CD4-positive, alpha-beta T cell (primary cell): ENCODE measurements at places on chromosomes 5 and 9. TPM values are rescaled to one million over a fixed set of nuclear protein-coding genes. Genes with fewer than 3 reads are reported as not detected.

Gene CAMK2A
- 0.05 TPM for total RNA-seq

Gene ERAP2
- 56.6 TPM for total RNA-seq

Gene IDNK
- 5.4 TPM for total RNA-seq

Gene PHF24
- total RNA-seq: not detected

GRCh38 chr5:147689426-147689825 lies 93.1 kb downstream of the JAKMIP2 start:
- no peak overlapping the region for H3K27ac ChIP-seq
- no peak for DNase-seq
- no peaks in the 10 kb centered on the region for H3K27me3 ChIP-seq
- no peaks in the 10 kb centered on the region for H3K4me1 ChIP-seq

GRCh38 chr9:105306351-105307140 lies 62.1 kb downstream of the SLC44A1 start:
- no peak for DNase-seq
- no peak overlapping the region for H3K4me3 ChIP-seq
- H3K27ac ChIP-seq: no peak overlapping the region
- no peaks in the 10 kb centered on the region for H3K27me3 ChIP-seq
- no peaks in the 10 kb centered on the region for H3K4me1 ChIP-seq

DNA sequence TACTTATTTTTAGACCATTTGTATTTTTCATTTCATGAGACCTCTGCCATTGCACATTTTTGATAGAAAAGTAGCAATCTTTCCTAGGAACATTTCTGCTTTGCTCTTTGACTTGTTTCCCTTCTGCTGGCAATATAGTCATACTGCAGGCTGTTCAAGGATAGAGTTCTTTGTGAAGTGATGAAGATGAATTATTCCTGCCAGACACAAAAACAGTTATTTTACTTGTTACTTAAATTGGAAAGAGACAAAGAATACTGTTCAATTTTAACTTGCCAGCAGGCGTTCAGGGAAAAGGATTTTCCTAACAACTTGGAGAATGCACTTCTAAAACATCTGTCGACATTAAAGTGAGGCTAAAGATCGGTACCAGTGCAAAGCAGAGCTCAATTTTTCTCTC lies 251.7 kb upstream of the ACTBL2 start:
- no peaks in the 10 kb centered on the region for H3K27me3 ChIP-seq
- H3K27ac ChIP-seq: no peak overlapping the region
- H3K4me1 ChIP-seq: no peaks in the 10 kb centered on the region
- H3K36me3 ChIP-seq: no peaks in the 10 kb centered on the region
- H3K4me3 ChIP-seq: no peak overlapping the region

GRCh38 chr5:366541-367357 lies 45.2 kb downstream of the AHRR start:
- H3K27ac ChIP-seq: no peak overlapping the region
- no peaks in the 10 kb centered on the region for H3K36me3 ChIP-seq
- peaks cover 13% of the 10 kb centered on the region for H3K4me1 ChIP-seq
- no peaks in the 10 kb centered on the region for H3K27me3 ChIP-seq
- no peak for DNase-seq
- H3K4me3 ChIP-seq: no peak overlapping the region

GRCh38 chr5:51039424-51040329 lies 343.6 kb upstream of the ISL1 start:
- no peaks in the 10 kb centered on the region for H3K4me1 ChIP-seq
- no peaks in the 10 kb centered on the region for H3K36me3 ChIP-seq
- H3K27ac ChIP-seq: no peak overlapping the region
- H3K27me3 ChIP-seq: no peaks in the 10 kb centered on the region

DNA sequence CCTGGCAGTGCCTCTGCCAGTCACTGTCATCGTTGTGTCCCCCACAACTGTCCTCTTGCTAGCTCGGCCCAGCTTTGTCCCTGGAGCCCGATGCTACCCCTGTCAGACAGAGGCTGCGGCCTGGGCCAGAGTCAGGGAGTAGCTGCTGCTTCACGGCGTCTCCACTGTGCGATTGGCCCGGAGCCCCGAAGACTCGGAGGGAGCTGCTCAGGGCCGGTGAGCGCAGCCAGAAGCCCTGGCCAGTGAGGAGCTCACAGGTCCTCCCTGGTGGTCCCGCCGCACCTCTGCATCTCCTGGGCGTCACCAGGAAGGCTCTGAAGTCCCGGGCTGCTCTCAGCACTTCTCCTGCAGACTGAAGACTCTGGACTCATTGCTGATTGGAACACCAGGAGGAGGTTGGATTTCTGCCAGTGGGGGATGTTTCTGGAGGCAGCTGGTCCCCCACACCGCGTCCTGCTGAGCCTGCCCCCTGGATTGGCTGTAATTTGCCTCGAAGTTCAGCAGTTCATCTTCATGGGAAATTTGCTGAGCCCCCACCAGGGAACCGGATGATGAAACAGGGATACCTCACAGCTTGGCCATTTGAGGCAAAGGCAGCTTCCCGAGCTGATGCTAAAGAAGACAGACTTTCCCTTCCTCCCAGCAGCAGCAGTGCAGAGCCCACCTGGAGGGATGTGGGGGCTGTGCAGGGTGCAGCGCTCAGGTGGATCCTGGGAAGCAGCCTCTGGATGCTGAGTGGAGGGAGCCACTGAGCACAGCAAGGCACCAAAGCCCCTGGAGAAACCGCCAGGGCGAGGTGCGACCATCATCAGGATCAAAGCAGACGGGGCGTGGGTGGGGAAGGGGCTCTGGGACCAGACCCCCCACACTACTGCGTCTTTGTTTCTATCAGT lies 45.6 kb downstream of the USP20 start:
- no peak for DNase-seq
- H3K27me3 ChIP-seq: no peaks in the 10 kb centered on the region
- H3K4me3 ChIP-seq: no peak overlapping the region

DNA sequence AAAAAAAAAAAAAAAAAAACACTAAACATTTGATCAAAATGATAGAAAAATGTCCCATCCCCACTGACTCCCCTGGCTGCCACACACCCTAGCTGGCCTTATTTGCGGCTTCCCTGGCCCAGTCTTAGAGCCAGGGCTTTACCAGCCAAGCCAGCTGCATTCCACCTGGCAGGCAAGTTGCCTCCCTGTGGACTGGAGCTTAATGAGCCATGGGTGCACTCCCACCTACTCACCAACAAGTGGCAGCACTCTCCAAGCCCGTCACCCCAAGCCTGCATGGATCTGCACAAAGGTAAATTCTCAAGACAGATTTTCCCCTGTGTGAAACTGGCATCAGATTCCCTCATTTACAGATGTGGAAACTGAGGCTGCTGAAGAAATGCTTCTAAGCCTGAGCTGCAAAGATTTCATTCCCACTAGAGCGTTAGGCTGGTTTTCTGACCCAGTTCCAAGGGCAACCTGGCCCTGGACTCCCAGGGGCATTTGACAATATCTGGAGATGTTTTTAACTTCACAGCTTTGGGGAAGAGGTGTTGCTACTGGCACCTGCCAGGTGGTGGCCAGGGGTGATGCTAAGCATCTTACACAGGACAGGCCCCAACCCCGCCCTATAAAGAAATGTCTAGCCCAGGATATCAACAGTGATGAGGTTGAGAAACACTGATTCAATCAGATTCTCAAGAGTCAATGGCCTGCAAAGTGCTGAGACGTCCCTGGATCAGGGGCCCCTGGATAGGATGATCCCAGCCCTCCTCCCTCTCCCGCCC lies 21.9 kb upstream of the VDAC1 start:
- H3K27me3 ChIP-seq: no peaks in the 10 kb centered on the region
- H3K4me1 ChIP-seq: no peaks in the 10 kb centered on the region
- DNase-seq: peak; percentile 39
- no peak overlapping the region for H3K27ac ChIP-seq
- H3K36me3 ChIP-seq: no peaks in the 10 kb centered on the region
- no peak overlapping the region for H3K4me3 ChIP-seq

GRCh38 chr5:125277494-125278154 lies 531.2 kb upstream of the ZNF608 start:
- no peaks in the 10 kb centered on the region for H3K27me3 ChIP-seq
- H3K4me3 ChIP-seq: no peak overlapping the region
- no peaks in the 10 kb centered on the region for H3K4me1 ChIP-seq
- H3K36me3 ChIP-seq: no peaks in the 10 kb centered on the region
- no peak for DNase-seq

GRCh38 chr9:130402243-130402642 lies 42.5 kb upstream of the ASS1 start:
- H3K27me3 ChIP-seq: no peaks in the 10 kb centered on the region
- no peak overlapping the region for H3K4me3 ChIP-seq
- no peaks in the 10 kb centered on the region for H3K36me3 ChIP-seq
- H3K27ac ChIP-seq: no peak overlapping the region

GRCh38 chr5:135955525-135955924 lies 742 bp upstream of the LECT2 start:
- H3K4me3 ChIP-seq: no peak overlapping the region
- H3K36me3 ChIP-seq: no peaks in the 10 kb centered on the region
- no peaks in the 10 kb centered on the region for H3K4me1 ChIP-seq
- peaks cover 5% of the 10 kb centered on the region for H3K27me3 ChIP-seq
- no peak for DNase-seq
- H3K27ac ChIP-seq: no peak overlapping the region
